ENCODE measurements at places on chromosomes 11 and 22.

- no peak for DNase-seq
Observed at GRCh38 chr11:119591836-119592310, 137.1 kb downstream of the NECTIN1 start.

GRCh38 chr22:24359452-24360120, 67.8 kb upstream of the ADORA2A start:
- no peak for DNase-seq

DNA sequence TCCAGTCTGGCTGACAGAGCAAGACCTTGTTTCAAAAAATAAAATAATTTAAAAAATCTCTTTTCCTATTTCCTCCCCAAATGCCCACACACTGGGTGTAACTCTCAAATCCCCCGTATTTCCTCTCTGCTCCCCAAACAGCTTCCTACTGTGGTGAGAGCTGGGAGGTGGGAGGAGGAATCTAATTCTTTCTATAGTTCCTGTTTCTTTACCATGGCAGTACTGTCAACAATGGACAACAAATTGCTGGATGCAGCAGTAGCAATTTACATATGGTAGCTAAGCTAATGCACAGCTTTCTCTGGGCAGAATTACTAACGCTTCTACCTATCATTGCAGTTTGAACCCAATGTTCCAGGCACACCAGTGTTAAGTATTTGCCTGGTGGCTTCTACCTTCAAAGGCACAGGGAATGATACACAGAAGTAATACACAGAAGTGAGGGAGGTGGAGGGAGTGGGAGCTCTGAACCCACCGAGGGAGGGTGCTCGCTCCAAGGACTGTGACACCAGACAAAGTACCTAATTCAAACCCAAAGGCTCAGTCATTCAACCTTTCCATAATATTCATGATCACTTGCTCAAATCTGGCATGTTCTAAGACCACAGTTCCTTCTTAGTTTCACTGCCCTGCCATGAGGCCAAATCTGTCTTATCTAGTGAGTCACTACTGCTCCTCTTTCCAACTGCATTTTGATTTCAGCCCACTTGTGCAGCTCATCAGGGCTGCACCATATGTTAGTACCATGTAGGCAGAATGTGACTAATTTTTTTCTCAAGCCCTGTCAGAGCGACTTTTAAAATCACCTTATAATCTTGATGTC, 37.9 kb downstream of the CELF1 start:
- DNase-seq = peak; percentile 68

DNA sequence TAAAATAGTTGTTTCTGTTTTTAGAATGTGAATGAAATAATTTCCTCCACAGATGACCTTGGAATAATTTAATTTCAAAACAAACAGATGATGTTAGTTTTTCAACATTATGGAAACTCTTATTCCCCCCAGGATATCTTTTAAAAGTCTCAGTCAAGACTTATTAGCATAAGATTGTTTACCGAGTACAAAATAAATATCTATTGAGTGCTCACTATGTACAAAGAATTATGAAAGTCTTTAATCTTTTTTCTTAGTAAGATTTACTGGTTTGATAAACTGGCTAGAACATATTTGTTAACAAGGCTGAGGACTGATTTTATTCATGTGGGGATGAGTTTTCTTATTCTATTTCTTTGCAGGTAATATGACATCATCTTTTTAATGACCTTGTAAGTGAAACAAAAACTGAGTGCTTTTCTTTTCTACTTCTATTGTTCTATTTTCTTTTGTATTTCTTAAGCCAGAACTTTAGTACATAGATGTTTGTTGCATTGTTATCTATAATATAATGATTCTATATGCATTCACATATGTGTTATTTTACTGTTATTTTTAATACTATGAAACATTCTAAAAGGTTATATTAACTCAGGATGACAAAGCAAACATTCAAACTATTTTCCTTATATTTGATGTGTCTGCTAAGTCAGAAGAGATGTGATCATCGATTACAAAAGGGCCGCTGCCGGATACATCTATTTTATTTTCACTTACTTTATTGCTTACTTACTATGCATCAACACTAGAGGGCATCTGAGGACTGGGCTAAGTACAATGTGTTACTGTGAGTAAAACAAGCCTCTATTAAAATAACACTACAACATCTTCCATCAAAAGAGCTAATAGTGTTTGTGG, 111.0 kb upstream of the ARHGAP42 start:
- no peak for DNase-seq

DNA sequence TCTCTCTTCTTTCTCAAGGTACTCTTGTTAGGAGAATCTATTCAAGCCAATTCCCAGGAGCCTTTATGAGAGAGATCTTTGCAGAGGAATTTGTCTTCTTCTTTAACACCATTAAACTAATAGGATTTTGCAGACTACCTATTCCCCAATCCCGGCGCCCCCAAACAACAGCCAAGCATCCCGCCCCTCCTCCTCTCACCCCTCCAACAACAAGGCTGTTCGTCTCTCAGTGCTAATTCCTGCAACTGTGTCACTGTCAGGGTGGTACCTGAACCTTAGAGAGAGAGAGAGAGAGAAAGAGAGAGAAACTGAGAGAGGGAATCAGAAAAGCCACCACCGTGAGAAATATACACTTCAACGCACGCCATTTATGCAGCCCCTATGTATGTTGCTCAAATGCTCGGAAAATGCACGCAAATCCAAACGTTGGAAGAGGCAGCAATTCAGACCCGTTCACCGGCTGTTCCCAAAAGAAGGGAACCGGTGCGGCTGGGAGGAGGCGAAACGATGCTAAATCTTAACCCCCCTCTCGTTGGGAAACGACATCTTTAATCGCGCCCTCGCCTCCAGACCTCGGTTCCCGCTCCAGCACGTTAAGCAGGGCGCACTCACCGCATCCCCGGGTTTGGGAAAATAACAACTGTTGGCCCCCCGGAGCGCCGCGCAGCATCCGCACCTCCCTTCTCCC, 961 bp downstream of the KCNA4 start:
- no peak for DNase-seq

DNA sequence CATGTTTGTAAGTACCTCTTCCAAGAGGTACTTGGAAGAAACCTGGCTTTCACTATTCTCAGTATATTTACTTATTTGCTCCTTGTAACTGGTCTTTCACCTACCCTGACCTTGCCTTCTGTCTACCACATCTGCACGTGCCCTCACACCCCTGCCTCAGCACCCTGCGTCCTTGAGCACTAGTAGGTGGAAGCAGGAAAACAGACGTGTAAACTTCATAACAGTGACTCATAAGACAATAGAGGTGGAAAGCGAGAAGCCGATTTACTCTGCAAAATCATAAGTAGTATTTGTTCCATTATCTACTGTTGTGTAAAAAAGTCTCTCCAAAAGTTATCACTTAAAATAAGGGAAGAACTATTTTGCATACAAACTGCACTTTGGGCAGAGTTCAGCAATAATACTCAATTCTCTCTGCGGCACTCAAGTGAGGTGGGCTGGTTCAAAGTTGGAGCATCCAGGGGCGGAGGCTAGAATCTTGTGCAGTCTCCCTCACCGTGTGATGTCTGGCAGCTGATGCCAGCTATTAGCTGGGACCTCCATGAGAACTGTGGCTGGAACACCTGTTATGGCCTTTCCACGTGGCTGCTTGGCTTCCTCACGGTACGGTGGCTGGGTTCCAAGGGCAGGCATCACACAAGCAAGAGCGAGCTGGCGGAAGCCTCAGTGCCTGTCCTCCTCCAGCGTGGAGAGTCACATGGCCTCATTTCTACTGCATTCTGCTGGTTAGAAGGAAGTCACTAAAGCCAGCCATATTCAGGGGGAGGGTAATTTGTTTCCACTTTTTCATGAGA, 30.4 kb downstream of the PACS1 start:
- no peak for DNase-seq

DNA sequence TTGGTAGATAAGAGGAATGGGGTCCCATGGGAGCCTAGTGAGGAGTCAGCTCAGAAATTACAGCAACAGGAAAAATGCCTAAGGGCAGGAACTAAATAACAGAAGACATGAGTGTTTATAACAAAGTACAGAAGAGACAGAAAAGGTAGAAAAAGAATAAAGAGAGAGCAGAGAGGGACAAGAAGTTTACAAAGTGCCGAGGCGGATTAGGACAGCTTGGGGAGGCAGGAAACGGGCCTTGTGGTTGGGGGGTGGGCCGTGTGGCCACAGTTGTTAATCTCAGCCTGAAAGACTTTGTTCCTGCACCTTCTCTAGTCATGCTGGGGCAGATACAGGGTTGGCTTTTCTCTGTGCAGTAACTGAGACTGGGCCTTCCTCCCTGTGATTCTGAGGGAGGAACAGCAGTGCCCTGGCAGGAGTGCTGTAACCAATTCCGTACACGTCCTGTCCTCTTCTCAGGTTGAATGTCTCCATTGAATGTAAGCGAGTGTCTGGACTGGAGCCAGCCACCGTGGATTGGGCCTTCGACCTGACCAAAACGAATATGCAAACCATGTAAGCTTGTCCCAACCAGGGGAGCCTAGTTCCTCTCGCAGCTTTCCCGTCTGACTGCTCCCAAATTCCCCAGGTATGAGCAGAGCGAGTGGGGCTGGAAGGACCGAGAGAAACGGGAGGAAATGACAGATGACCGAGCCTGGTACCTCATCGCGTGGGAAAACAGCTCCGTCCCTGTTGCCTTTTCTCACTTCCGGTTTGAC, 13.2 kb downstream of the NAA40 start:
- no peak for DNase-seq

DNA sequence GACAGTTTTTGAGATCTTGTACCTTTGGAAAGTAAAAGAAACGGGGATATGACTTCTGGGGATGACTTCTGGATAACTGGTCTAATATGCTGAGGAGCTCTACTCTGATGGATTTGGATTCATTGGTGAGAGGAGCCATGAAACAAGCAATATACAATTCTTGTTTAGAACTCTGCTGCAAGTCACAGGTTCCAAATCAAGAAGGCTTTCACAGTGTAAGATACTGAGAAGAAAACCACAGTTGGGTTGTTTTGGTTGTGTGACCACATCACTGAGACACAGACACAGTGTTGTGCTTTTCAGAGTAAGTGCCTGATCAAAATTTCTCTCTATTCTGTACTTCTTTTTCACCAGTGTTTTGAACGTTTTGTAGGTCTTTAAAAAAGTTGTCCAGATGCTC, 13.1 kb upstream of the UCP2 start:
- no peak for DNase-seq

GRCh38 chr11:116932181-116932580, 94.8 kb upstream of the APOA1 start:
- no peak for DNase-seq

DNA sequence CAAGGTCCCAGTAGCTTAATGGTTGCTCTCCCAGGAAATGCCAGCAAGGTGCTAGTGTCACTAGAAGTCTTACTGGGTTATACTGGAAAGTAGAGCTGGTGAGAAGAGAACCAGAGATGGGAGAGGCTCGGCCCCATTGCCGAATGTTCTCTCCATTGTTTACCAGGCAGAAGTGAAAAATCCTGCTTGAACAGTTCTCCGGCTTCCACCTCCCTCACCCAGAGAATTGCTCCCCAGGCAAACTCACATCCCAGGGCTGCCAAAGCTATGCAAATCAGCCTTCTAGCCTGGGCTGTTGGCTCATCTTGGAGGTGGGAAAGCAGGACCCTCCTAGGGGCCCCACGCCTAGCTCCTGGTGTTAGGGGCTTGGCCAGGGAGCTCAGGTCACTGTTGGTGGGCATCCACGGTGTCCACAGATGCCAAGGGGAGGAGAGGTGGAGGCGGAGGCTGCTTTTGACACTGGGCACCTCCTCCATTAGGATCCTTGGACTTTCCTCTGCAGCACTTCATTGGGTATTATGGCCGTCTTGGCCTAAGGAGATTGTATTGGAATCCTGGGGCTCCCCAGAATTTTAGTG, 20.1 kb downstream of the POU2F3 start:
- DNase-seq = no peak

DNA sequence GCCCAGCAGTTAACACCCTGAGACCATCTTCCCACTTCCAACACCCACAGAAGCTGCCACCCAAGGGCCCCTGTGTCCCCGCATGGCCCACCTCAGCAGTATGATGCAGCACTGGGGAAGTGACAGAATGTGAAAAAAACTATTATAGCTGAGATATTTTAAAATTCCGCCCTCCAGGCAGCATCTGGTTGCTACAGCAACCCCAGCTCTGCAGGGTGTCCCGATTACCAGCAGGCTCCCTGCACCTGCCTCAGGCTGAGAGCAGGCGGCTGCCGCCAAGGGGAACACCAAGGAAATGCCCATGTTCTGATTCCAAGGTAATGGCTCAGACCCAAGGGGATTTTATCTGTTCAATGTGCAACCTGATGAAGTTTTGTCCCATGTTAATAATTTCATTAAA, 10.5 kb upstream of the TMEM121B start:
- no peak for DNase-seq

- DNase-seq = no peak
Observed at GRCh38 chr22:33112580-33112979, 54.4 kb upstream of the SYN3 start.

DNA sequence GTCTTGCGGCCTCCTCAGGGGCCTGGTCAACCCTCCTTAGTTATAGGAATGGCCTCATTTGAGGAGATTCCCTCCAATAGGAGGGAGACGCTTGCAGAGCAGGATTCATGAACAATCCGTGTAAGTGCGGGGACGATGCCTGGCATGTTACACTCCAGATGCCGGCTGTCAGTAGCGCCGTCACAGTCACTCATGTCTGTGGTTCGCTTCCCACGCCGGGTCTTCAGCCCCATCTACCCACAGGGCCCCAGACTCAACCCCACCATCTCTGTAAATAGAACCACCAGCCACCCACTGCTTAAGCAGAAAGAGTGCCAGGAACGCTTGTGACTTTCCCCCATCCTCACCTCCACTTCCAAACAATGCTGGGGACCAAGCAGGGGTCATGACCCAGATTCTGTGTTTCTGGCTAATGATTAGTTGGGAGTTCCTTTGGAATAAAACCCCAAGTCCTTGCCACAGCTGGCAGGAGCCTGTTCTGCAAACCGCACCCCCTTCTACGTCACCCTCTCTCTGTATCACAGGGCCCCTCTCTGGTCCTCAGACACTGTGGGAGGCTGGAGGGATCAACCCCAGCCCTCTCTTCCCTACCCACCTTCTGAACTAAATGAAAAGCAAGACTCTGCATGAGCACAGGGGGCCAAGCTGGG, 38.8 kb upstream of the TOLLIP start:
- no peak for DNase-seq

- no peak for DNase-seq
Observed at GRCh38 chr11:60921777-60922335, 2.4 kb upstream of the TMEM132A start.

DNA sequence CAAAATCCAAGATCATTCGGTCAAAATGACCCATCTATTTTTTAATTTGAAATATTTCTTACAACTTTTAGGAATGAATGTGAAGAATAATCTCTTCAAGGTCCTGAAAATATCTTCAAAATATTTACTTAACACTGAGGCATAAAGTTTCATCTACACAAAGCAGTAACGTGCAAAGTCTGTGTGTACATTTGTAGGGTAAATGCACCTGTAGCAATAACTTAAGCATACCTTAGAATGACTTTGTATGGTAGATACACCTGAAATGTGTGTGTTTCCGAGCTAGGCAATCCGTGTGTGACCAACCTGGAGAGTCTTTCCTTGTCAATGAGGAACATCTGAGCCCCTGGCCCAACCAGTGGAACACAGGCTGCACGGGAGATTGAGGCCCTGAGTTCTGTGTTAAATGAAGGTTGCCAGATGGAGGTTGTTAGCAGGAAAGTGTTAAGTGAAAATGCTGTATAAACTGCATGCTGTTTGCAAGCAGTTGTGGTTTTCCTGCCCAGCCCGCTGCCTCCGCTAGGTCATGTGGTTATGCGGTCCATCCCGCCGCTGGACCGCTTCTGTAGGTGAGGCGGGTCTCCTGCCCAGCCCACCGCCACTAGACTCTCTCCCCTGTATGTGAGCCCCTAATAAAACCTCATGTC, 7.6 kb upstream of the CTR9 start:
- no peak for DNase-seq

- no peak for DNase-seq
Observed at GRCh38 chr11:121571506-121571905, 118.7 kb upstream of the SORL1-AS1 start.

Data from hepatic stellate cell (primary cell).